Activated T-cell treated with anti-CD3 and anti-CD28 coated beads for 48 hours (primary cell): ENCODE measurements at places on chromosomes 7 and 10.

GRCh38 chr7:33806298-33807154 is 98.8 kb upstream of the BMPER start:
- no peak for DNase-seq

DNA sequence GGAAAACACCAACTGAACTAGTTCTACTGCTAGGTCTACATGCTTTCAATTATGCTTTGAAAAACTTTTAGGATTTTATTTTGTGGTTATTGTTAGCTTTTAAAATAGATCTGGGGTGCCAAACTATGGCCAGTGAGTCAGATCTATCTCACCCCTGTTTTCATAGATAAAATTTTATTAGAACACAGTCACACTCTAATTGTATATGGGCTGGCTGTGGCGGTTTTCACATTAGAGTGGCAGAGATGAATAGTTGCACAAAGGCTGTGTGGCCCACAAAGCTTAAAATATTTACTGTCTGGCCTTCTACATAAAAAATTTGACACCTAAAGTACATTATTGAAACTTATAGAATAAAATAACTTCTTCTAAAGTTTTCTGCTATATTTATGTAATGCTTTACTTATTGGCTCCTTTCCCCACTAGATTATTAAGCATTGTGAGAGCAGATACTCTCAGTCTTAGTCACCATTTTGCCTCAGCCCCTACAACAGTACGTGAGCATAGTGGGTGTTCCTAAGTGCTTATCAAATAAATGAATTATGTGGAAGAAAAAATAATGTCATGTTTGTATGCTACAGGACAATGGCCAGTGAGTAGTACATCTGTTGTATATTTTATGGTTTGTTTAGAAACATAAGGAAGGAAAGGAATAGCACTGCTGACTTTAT is 5.4 kb upstream of the SUV39H2 start:
- no peak for DNase-seq

GRCh38 chr10:122798704-122799231 is 46.9 kb downstream of the CUZD1 start:
- no peak for DNase-seq

- DNase-seq = no peak
Measured at GRCh38 chr10:104580321-104580720, 60.8 kb upstream of the SORCS3 start.

GRCh38 chr7:134548877-134549276 is at the start of gene AKR1B15:
Gene AKR1B15 (plus strand): TSS chr7:134549110. CDS start chr7:134564620, 15,510 bp downstream.
- DNase-seq = peak; percentile 18
